Kidney (tissue), 22 donors: ENCODE measurements at places on chromosomes 2 and 18. TPM values are rescaled to one million over a fixed set of nuclear protein-coding genes. Genes with fewer than 3 reads are reported as not detected.

PEX13 gene
- polyA plus RNA-seq = 12.7 TPM

R3HDM1 gene
- polyA plus RNA-seq = 9.2 TPM

HNMT gene
- polyA plus RNA-seq = 69.2 TPM

KYNU gene
- 14.5 TPM for polyA plus RNA-seq

TUBA4B gene
- 15.4 TPM for polyA plus RNA-seq

TMEM198 gene
- polyA plus RNA-seq = 4.2 TPM

CRYGD gene
- polyA plus RNA-seq = not detected

MTLN gene
- polyA plus RNA-seq = 214 TPM

CD28 gene
- polyA plus RNA-seq = 0.37 TPM

RUFY4 gene
- not detected for polyA plus RNA-seq

IDH1 gene
- 95.7 TPM for polyA plus RNA-seq

CCDC85A gene
- polyA plus RNA-seq = 0.65 TPM

TMEM200C gene
- polyA plus RNA-seq = 2.1 TPM

CCDC148 gene
- polyA plus RNA-seq = 6.6 TPM

FAM237A gene
- polyA plus RNA-seq = not detected

UGT1A9 gene
- polyA plus RNA-seq = 414 TPM

TWIST2 gene
- polyA plus RNA-seq = 0.56 TPM

ANKRD30BL gene
- not detected for polyA plus RNA-seq

SH3YL1 gene
- 111 TPM for polyA plus RNA-seq

CD8A gene
- 0.65 TPM for polyA plus RNA-seq

RAPGEF4 gene
- 3.8 TPM for polyA plus RNA-seq

KCNG3 gene
- polyA plus RNA-seq = 0.19 TPM

SLC11A1 gene
- polyA plus RNA-seq = 1.2 TPM

CABYR gene
- polyA plus RNA-seq = 0.82 TPM

ANKRD62 gene
- not detected for polyA plus RNA-seq
